ENCODE measurements at places on chromosomes 1 and 21.

DNA sequence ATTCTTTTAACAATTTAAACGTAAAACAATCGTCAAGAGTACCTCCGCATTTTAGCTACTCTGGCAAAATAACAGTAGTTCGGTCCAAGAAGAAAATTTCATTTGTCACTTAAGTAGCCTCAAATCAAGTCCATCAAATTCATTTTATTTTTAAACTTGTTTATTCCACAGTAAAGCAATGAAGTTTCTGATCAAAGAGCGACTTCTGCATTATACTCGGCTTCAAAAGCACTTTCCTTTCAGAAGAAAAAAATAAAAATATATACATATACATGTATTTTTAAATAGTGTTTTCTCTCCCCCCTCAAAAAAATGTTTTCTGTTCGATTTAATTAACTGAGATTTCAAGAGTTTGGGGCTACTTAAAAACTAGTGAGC lies 115.0 kb downstream of the RERE start:
- peaks cover 28% of the 10 kb centered on the region for H3K4me1 ChIP-seq
- H3K36me3 ChIP-seq = no peaks in the 10 kb centered on the region
- peak overlapping the region; percentile 55 for H3K27ac ChIP-seq
- H3K27me3 ChIP-seq = peaks cover 2% of the 10 kb centered on the region
- H3K4me3 ChIP-seq = peak overlapping the region; percentile 48

DNA sequence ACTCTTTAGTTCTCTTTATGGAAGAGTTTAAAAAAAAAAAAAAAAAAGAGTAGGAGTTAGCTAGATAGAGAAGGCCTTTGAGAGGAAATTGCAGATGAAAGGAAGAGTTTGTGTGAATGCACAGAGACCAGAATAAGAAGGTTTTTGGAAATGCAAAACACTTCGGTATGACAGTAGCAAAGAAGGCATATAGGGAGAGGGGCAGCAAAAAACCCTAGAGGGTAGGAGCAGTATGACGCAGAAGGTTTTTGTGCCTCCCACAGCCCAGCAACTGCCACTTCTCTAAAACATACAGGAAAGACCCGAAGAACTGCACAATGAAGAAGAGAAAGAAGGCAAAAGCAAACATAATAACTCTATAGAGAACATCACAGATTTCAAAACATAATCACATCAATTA lies 84.3 kb downstream of the WDR64 start:
- H3K4me3 ChIP-seq = no peak overlapping the region
- H3K36me3 ChIP-seq = no peaks in the 10 kb centered on the region
- H3K4me1 ChIP-seq = no peaks in the 10 kb centered on the region
- peaks cover 19% of the 10 kb centered on the region for H3K27me3 ChIP-seq
- H3K27ac ChIP-seq = no peak overlapping the region

DNA sequence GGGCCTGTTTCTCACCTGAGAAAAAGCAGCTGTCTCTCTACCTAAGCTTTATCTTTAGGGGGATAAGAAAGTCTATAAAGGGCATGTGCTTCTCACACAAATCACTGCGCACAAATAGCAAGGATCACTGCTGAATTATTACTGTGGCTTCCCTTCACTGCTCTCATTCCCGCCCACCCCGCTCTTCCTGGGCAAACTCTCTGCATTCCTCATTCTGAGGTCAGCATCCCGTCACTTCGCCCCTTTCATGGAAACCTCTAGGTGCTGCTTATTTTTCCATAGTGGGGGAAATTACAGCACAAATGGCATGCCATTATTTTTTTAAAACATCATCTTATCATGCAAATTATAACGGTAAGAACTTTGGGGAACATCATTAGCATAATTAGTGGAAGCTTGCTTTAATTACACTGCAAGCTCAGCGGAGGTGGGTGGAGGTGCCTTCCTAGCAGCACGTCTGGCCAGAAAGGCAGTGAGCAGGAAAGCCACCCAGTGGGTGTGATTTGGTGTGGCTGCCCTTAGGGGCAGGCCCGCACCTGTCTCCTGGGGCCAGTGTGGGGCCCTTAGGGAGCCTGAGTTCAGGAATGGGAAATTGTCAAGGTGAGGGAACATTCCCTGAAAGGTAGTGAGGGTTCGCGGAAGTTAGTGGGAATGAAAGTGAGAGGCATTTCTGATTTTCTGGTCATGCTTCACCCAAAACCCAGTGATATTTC lies 105.9 kb downstream of the LAMC2 start:
- H3K27ac ChIP-seq = no peak overlapping the region
- no peaks in the 10 kb centered on the region for H3K36me3 ChIP-seq
- no peak for DNase-seq
- no peaks in the 10 kb centered on the region for H3K27me3 ChIP-seq
- no peak overlapping the region for H3K4me3 ChIP-seq
- H3K4me1 ChIP-seq = no peaks in the 10 kb centered on the region

- no peak overlapping the region for H3K4me3 ChIP-seq
- no peak overlapping the region for H3K27ac ChIP-seq
- DNase-seq = no peak
- no peaks in the 10 kb centered on the region for H3K27me3 ChIP-seq
- no peaks in the 10 kb centered on the region for H3K4me1 ChIP-seq
These were observed 138.8 kb upstream of the WNT4 start for GRCh38 chr1:22281521-22282363.

GRCh38 chr1:150484431-150484830 lies 2.8 kb upstream of the TARS2 start:
- H3K4me1 ChIP-seq = peaks cover 9% of the 10 kb centered on the region
- no peak for DNase-seq
- H3K36me3 ChIP-seq = peaks cover 8% of the 10 kb centered on the region
- H3K4me3 ChIP-seq = no peak overlapping the region
- H3K27ac ChIP-seq = no peak overlapping the region

DNA sequence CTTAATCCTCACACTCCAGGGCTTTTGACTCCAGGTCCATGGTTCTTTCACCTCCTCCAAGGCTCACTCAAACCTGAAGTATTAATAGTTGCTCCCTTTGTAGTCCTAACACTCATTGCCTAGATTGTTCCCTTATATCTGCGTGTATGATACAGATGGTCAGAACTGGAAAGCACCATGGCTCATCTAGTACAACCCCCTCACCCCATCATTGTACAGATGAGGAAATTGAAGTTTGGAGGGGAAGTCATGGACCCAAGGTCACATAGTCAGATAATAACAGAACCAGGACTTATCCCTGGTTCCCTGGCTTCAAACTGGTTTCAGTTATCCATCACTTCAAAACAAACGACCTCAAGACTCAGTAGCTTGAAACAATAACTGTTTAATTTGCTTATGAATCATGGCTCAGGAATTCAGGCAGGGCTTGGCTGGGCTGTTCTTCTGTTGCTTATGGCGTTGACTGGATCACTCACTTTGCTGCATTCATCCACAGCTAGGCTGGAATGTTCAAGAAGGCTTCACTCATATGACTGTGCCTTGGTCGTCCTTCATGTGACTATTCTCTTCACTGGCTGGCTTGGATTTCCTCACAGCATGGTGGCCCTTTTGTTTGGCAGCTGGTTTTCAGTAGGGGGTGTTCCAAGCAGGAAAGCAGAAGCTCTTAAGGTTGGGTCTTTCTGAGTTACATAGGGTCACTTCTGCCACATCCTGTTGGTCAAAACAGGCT lies 5.0 kb downstream of the NOS1AP start:
- DNase-seq = no peak
- H3K4me1 ChIP-seq = peaks cover 16% of the 10 kb centered on the region
- H3K27ac ChIP-seq = no peak overlapping the region
- H3K4me3 ChIP-seq = no peak overlapping the region

DNA sequence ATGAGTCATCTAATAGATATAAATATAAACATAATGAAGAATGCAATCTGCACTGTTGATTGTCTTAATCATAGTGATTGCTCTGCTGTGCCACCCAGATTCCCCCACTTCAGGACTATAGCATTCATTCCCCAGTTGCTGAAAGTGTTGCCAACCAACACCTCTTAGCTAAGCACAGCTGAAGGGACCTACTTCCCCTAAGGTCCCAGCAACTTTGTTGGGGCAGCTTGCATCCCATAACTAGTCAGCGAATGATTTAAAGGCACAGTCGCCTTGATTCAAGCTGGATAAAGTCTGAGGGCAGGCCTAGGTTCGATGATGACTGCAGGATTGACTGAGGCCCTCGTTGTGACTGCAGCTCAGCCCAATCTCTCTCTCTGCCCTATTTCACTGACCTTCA lies 14.3 kb upstream of the RGS1 start:
- H3K27ac ChIP-seq = no peak overlapping the region
- no peak overlapping the region for H3K4me3 ChIP-seq
- H3K27me3 ChIP-seq = no peaks in the 10 kb centered on the region
- no peaks in the 10 kb centered on the region for H3K4me1 ChIP-seq
- DNase-seq = no peak
- H3K36me3 ChIP-seq = no peaks in the 10 kb centered on the region

- no peaks in the 10 kb centered on the region for H3K36me3 ChIP-seq
- no peak overlapping the region for H3K4me3 ChIP-seq
- H3K27me3 ChIP-seq = no peaks in the 10 kb centered on the region
- H3K4me1 ChIP-seq = no peaks in the 10 kb centered on the region
These were observed 198.6 kb downstream of the ADGRL2 start for GRCh38 chr1:81999364-81999763.

DNA sequence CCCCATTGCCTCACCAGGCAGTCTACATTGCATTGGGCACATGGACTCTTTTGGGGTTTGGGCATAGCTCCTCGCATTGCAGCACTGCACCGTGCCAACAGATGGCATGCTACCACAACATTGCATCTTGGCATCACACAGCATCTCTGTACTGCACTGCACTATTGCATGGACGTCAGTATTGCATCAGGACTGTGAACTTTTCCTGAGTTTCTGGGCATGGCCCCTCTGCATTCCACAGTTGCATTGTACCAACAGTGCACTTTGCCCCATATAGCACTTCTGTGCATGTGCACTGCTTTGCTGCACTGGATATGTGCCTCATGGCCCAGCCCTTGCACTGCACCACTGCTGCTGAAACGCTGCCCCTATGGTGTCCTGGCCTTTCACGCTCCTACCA lies 9.6 kb downstream of the PTPRU start:
- DNase-seq = no peak
- no peaks in the 10 kb centered on the region for H3K36me3 ChIP-seq
- H3K4me3 ChIP-seq = no peak overlapping the region
- H3K4me1 ChIP-seq = no peaks in the 10 kb centered on the region
- no peak overlapping the region for H3K27ac ChIP-seq

- no peaks in the 10 kb centered on the region for H3K36me3 ChIP-seq
- DNase-seq = no peak
- H3K27ac ChIP-seq = no peak overlapping the region
- H3K4me3 ChIP-seq = no peak overlapping the region
- H3K27me3 ChIP-seq = no peaks in the 10 kb centered on the region
These were observed 85.3 kb upstream of the ZBTB40 start for GRCh38 chr1:22366346-22366745.
